NT2/D1 (cell line): ENCODE measurements at places on chromosomes 16 and 17.

- DNase-seq = no peak
Measured at GRCh38 chr16:30473231-30474073, 910 bp downstream of the ITGAL start.

DNA sequence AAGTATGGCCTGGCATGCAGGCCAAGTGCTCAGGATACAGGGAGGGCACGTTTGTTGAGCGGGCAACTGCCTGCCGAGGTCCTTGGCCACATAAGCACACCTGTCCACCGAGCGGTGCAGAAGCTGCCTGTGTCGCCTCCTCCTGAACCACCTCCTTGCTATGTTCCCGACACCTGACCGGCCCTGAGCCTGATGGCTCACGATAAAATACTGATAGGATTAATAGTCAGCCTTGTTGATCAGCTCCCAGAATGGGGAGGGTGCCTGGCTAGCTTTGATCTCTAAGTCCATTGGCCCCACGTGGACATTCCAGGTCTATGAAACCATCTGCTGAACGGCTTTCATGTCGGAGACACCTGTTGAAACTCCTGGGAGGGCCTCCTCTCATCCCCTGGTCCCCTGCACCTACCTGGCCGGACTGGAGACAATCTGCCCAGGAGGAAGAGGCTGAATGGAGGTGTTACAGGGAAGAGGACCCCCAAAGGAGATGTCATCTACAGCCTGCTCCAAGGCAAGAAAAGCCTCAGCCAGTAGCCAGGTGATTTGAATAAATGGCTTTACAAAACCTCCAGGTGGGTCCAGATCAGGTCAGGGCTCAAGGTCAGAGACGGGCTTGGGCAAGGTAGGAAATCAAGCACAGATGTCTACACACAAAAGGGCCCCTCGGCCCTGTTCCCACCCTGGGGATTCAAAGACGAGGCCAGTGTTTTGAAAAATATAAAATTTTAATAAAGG lies 33.4 kb downstream of the AXIN2 start:
- DNase-seq = no peak

GRCh38 chr17:43515656-43516055 lies 30.5 kb downstream of the ETV4 start:
- no peak for DNase-seq

DNA sequence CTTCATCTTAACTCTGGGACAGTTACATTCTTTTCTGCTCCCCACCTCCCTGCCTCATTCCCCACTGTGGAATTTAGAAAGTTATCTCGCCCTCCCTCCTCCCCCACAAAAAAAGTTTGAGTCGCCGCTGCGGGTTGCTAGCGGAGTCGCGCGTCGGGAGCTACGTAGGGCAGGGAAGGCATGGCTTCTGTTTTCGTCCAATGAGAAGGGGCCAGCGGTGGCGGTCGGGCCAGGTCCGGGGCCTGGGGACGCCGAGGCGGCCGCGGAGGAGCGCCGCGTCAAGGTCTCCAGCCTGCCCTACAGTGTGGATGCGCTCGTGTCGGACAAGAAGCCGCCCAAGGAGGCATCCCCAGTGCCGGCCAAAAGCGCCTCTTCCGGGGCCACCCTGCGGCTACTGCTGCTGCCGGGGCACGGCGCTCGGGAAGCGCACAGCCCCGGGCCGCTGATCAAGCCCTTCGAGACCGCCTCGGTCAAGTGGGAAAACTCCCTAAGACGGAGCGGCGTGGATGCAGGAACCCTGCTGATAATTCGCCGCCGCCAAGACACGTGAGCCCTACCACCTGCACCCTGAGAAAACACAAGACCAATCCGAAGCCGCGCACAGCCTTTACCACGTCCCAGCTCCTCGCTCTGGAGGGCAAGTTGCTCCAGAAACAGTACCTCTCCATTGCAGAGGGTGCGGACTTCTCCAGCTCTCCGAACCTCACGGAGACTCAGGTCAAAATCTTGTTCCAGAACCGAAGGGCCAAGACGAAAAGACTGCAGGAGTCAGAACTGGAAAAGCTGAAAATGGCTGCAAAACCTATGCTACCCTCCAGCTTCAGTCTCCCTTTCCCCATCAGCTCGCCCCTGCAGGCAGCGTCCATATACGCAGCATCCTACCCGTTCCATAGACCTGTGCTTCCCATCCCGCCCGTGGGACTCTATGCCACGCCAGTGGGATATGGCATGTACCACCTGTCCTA lies 8.9 kb downstream of the OR4D1 start:
- no peak for DNase-seq

- peak; percentile 67 for DNase-seq
Measured at GRCh38 chr17:41648411-41649195, 24.2 kb upstream of the KRT17 start.

GRCh38 chr17:40417258-40417608 lies 463 bp downstream of the TOP2A start:
- DNase-seq = no peak
